Adrenal gland (tissue), 19 donors: ENCODE measurements at places on chromosomes 4 and X. TPM values are rescaled to one million over a fixed set of nuclear protein-coding genes. Genes with fewer than 3 reads are reported as not detected.

The ARHGEF6 gene
- total RNA-seq: 26.0 TPM

The MAGEC3 gene
- total RNA-seq: not detected

DNA sequence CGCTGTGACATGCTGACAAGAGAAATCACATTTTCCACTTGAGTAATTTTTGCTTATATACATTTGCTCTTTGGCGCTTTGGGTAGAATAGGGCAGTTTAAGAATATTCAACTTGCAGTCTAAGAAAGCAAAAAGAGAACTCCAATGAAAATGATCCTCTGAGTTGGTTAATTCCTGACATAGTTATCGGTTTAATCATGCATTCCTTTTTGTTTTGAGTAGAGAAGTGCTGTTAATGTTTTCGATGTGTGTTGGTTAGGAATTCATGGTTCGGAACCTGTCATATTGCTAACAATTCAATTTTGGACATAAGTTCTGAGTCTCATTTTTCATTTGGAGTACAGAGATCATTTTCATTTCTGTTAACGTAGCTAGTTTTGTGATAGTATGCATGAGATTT lies 700.6 kb upstream of the PITX2 start:
- H3K36me3 ChIP-seq: no peaks in the 10 kb centered on the region
- H3K27me3 ChIP-seq: no peaks in the 10 kb centered on the region
- H3K27ac ChIP-seq: no peak overlapping the region
- no peak for DNase-seq

DNA sequence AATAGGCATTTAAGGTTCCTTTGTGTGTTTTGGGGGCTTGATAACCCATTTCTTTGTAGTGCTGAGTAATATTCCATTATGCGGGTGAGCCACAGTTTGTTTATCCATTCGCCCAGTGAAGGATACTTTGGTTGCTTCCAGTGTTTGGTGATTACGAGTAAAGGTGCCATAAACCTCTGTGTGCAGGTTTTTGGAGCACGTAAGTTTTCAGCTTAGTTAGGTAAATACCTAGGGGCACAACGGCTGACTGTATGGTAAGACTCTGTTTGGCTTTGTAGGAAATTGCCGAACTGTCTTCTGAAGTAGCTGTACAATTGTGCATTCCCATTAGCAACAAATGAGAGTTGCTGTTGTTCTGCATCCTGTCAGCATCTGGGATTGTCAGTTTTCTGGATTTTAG lies 3.8 kb upstream of the TBL1X start:
- DNase-seq: no peak
- no peak overlapping the region for H3K4me3 ChIP-seq
- H3K27ac ChIP-seq: no peak overlapping the region
- H3K36me3 ChIP-seq: no peaks in the 10 kb centered on the region
- H3K27me3 ChIP-seq: no peaks in the 10 kb centered on the region

DNA sequence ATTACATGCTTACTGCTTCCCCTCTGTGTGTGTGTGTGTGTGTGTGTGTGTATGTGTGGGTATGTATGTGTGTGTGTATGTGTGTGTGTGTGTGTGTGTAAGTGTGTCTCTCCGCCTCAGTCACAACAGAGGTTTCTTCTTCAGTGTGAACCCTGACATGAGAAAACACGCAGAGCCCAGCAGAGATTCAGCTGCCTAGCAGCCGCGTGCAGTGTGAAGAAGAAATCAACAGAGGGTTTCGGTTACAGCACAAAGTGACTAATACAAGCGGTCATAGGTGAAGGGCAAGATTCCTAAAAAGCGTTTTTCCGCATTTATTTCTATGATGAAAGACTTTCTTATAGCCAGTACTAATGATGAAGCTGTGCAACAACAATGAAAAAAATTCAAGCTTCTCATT lies 55.3 kb upstream of the ZFP42 start:
- H3K36me3 ChIP-seq: no peaks in the 10 kb centered on the region
- H3K27ac ChIP-seq: no peak overlapping the region
- DNase-seq: no peak
